Neural progenitor cell (in vitro differentiated cells): ENCODE measurements at places on chromosomes 2 and 18. TPM values are rescaled to one million over a fixed set of nuclear protein-coding genes. Genes with fewer than 3 reads are reported as not detected.

Gene IMMT
- total RNA-seq: 71.3 and 93.3 TPM in 2 replicates

Gene KCNIP3
- 0.64 and 1.1 TPM in 2 replicates for total RNA-seq

Gene B3GNT2
- total RNA-seq: 51.9 and 73.2 TPM in 2 replicates

Gene ACADL
- total RNA-seq: 0.09 TPM in 1 of 2 replicates, not detected in the other

Gene NAT8
- not detected in 2 replicates for total RNA-seq

Gene RAB27B
- total RNA-seq: 0.43 and 5.0 TPM in 2 replicates

Gene EGR4
- 0.40 TPM in 1 of 2 replicates, not detected in the other for total RNA-seq

Gene ADD2
- total RNA-seq: 45.3 and 63.3 TPM in 2 replicates

Gene GALNT3
- total RNA-seq: 0.65 and 1.9 TPM in 2 replicates

Gene ACTG2
- total RNA-seq: 0.19 and 0.32 TPM in 2 replicates

Gene CHPF
- 6.7 and 27.7 TPM in 2 replicates for total RNA-seq

Gene RNF138
- total RNA-seq: 69.4 and 83.8 TPM in 2 replicates

Gene DPP4
- 0.12 and 0.49 TPM in 2 replicates for total RNA-seq

Gene ARID5A
- total RNA-seq: 0.75 and 2.4 TPM in 2 replicates
